Cortex of kidney (tissue), 1 donor: ENCODE measurements at places on chromosomes 7 and 10.

DNA sequence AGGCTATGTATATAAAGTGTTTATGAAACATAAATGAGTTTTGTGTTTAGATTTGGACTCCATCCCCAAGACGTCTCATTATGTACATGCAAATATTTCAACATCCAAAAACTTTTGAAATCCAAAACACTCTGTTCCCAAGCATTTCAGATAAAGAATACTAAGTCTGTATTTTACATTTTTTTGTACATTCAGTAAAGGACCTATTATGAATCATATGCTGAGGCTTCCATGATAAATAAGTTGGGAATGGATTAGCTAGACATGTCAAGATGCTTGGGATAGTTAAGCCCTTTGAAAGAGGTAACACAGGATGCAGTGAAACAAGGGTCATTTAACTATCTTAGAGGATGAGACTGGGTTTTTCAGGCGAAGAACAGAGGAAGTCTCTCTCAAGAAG is 262.9 kb downstream of the SNX13 start:
- DNase-seq, result no peak

GRCh38 chr7:82810558-82811259 is 352.0 kb downstream of the PCLO start:
- no peak for DNase-seq

DNA sequence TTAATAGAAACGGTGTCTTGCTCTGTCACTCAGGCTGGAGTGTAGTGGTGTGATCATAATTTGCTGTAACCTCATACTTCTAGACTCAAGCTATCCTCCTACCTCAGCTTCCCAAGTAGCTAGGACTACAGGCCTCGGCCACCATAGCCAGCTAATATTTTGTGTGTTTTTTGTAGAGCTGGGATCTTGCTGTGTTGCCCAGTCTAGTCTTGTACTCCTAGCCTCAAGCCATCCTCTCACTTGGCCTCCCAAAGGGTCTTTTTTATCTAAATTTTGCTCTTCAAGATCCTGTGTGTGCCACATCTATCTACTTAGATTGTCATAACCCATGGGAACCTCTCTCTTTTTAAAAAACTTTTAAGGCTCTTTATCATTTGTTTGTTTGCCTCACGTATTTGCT is 50.5 kb downstream of the ANKIB1 start:
- DNase-seq, result no peak

GRCh38 chr10:74039561-74040145 is 41.7 kb downstream of the VCL start:
- DNase-seq, result no peak

DNA sequence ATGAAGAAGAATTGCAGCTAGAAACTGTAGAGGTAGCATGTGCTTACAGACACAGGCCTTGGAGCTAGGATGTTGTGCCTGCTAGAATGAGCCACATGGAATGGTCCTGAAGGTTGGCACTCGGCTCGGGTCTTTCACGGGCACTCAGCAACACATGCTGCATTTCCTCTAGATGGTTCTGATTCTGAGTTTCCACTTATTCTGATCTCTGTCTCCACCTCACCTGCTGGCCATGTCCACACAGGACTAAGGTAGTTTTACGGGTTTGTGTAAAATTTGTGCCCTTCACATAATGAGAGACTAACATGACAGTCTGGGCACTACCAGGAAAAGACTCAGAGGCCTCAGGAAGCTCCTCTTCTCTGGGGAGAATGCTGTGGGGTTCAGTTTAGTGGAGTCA is 444.8 kb upstream of the MKI67 start:
- no peak for DNase-seq

GRCh38 chr7:50621973-50622490 is 56.8 kb upstream of the DDC start:
- no peak for DNase-seq

DNA sequence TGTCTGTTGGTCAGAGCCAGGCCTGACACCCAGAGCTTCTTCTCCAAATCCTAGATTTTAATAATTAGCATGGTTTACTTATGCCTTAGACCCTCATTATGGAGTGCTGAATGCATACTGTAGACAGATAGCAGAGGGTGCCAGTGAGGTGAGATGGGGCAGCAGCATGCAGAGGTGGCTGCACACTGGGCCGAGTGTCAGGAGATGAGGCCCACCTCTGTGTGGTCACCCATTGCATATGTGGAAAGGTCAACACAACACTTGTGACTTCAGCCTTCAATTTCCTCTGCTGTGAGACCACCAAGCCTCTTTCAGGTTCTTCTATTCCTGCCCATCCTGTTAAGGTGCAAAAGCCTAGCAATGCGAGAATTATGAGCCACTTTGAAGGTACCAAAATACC is 39.7 kb upstream of the NMT2 start:
- DNase-seq, result no peak

GRCh38 chr7:68776326-68776725 is 821.9 kb upstream of the AUTS2 start:
- no peak for DNase-seq

DNA sequence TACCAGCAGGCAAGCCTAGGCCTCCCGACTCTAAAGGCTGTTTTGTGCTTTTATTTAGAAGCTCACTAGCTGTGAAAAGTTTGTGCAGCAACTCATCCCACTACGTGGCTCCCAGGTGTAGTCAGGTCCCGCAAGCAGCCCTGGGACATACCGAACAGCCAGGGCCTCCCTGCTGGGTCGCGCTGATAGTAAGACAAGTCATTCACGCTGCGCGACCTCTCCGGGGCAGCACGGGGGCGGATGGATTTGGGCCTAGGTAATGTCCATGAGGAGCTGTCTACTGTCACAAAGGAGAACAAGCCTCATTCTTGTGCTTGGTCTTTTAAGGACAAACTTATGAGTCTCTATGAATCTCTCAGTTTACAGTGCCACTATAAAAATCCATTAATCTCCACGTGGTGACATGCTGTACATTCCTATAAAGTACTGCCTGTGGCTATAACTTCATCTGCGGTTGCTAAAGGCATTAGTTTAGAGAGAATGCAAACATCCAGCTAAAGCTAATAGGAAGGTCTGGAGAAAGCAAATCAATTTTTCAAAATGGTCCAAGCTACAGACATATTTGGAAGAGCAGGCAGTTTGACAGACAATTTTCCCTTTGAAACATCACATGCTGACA is 546.8 kb downstream of the PHTF2 start:
- no peak for DNase-seq

- DNase-seq, result no peak
Measured at GRCh38 chr7:151141311-151141854, 26.1 kb downstream of the GBX1 start.

- no peak for DNase-seq
Measured at GRCh38 chr10:103858360-103858759, 3.0 kb upstream of the SH3PXD2A start.

GRCh38 chr7:299169-299568 is 9.2 kb downstream of the FOXL3 start:
- no peak for DNase-seq

DNA sequence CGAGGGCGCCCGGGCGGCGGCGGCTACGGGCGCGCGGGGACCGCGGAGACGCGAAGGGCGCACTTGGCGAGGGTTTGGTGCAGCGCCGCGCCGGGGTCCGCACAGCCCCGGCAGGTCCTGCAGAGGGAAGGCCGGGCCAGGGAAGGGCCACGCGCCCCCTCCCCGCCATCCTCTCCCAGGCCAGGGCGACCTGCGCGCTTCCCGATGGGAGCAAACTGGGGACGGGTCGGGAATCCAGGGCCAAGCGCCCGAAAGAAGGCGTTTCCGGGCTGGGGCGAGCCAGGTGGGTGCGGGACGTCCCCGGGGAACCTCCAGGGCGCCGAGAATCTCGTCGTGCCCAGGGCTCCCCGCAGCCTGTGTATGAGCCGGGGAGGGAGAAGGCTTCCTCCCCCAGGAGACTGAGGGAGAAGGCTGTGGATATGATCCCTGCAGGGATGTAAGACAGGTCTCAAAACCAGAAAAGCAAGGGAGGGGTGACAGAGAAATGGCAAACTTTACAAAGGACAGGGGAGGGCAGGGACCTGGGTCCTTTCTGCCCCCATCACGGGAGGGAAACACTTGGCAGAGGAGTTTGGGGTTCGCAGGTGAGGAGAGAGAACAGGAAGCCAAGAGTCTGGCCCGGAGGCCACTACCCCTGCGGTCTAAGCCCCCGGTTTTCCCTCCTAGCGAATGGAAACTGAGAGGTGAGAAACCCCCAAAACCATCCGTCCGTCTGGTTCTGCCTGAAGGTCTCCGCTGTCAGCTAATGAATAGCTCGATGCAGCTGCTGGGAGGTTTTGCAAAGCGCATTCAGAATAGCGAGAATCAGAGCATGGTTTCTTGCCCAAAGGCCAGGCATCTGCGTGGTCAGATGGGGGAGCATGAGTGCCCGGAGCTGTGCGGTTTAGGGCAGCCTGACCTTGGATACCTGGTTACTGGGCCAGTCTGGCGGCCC is 674 bp downstream of the AMZ1 start:
- no peak for DNase-seq

DNA sequence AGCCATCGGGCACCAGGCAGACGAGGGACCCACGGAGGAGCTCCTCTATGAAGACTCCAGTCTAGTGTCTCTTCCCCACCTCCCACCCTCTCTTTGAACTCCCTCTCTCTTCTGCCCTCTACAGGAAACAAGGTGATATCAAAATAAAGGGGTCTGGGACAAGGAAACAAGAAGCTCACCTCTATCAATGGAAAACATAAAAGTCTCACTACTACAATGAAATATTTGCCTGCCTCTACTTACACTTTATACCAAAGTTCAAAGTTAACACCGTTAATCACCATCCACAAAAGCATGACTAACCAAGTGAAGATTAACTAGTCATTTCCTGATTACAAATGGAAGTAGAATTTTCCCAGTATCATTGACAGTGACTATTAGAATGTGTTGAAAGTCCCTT is 82.2 kb downstream of the PARD3 start:
- no peak for DNase-seq

GRCh38 chr7:24406053-24406788 is 122.2 kb downstream of the NPY start:
- no peak for DNase-seq

GRCh38 chr10:92845921-92846320 is 2.4 kb upstream of the EXOC6 start:
- DNase-seq, result no peak

GRCh38 chr10:95287281-95287680 is 3.5 kb downstream of the PDLIM1 start:
- no peak for DNase-seq
